ENCODE measurements at places on chromosomes 5 and 9.

GRCh38 chr9:87606841-87607521 is 109.3 kb downstream of the DAPK1 start:
- no peak for DNase-seq

DNA sequence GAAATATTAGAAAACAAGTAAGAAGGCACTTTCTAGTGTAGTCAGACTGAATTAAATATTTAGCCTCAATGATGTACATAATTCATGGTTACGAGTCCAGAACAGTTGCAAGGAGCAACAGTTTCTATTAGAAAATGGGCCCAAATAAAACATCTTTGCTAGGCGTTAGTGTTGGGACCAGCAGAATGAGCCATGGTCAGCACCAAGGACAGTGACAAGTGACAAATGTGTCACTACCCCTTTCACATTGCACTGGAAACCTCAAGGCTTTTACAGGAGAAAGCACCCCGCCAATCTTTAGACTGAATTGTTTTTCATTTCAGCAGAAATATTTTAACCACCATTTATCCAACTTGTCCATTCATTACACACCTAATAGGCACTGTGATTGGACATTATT is 301.3 kb upstream of the ADCY2 start:
- DNase-seq: no peak

- DNase-seq: no peak
Observed at GRCh38 chr5:80414113-80414512, 6.2 kb downstream of the ZFYVE16 start.

- no peak for DNase-seq
Observed at GRCh38 chr9:130770679-130771442, 64.2 kb upstream of the ABL1 start.

DNA sequence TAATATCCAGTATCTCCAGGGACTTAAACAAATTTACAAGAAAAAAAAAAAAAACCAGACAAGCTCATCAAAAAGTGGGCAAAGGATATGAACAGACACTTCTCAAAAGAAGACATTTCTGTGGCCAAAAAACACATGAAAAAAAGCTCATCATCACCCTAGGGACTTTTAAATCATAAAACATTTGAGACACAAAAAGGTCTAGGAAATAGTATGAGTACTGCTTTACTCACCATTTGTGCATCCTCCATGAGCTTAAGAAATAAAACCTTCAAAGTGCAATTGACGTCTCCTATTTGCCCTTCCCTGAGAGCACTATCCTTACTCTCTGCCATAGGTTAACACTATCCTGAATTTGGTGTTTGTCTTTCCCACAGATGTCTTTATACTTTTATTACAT is 193.7 kb upstream of the NREP start:
- DNase-seq: no peak

GRCh38 chr5:89901983-89902382 is 507.6 kb downstream of the CETN3 start:
- DNase-seq: peak; percentile 3

GRCh38 chr9:16532681-16533450 is 337.6 kb downstream of the BNC2 start:
- no peak for DNase-seq

- DNase-seq: no peak
Observed at GRCh38 chr5:31664566-31664965, 25.6 kb downstream of the PDZD2 start.

GRCh38 chr9:26809795-26810194 is 82.8 kb downstream of the CAAP1 start:
- no peak for DNase-seq
